ENCODE measurements at places on chromosomes 11 and 22.

DNA sequence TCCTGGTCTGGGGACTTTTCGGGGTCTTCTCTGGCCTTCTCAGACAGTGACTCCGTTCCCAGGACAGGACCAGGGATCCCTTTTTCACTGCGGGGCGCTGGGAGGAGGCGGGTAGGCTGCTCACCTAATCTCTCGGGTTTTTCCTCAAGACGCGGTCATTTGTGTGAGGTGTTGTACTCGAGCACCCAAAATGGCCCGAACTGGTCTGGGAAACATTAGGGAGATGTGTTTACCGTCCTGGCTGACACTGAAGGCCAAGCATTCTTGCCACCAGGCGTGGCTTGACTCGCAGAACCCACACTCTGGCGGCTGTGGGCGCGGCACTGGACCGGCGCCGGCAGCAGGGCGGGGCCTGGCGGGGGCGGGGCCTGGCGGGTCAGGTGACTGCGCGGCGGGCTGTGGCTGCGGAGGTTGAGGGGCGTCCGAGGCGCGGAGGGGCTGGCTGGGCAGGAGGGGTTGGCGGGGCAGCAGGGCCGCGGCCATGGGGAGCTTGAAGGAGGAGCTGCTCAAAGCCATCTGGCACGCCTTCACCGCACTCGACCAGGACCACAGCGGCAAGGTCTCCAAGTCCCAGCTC, at the start of gene SWAP70:
Gene SWAP70 (plus strand): TSS at position 379 of the 577 bp plus-strand sequence. CDS start 103 bp downstream, at position 482.
- DNase-seq = peak; percentile 73

- DNase-seq = no peak
Observed at GRCh38 chr11:75097173-75097557, 489 bp upstream of the OR2AT4 start.

DNA sequence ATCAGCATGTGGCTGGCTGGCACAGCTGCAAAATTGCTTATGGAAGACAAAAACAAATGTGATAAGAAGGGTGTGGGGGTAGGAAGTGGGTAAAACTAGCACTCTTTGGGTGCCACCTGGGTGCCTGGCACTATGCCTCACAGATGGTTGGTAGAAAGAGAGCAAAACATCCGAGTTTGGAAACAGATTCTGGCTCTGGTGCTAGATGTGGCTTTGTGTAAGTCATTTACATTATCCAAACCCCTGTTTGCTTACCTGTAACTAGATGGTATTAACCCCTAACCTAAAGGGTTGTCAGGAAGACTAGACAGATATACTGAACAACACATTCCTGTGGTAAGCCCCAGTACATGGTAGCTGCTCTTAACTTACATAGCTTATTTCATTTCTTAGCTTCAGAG, 905.6 kb downstream of the DLG2 start:
- DNase-seq = no peak

DNA sequence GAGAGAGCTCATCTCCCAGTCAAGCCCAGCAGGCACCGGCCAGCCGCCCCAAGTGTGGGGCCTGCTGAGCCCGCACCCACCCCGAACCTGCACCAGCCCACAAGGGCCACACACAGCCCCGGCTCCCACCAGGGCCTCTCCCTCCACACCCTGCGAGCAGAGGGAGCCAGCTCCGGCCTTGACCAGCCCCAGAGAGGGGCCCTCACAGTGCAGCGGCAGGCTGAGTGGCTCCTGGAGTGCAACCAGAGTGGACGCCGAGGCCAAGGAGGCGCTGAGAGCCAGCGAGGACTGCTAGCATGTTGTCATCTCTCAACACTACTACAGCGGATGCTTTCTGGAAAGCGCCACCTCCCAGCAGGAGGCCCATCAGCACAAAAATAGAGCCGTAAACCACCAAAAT, 10.9 kb downstream of the DEFB108B start:
- no peak for DNase-seq

GRCh38 chr11:132042296-132042695, 671.9 kb downstream of the NTM start:
- DNase-seq = no peak

- DNase-seq = peak; percentile 44
Observed at GRCh38 chr22:32080904-32081303, 37.8 kb downstream of the SLC5A1 start.

Measured in NCI-H345 (cell line).